ENCODE measurements at places on chromosomes 11 and 22. TPM values are rescaled to one million over a fixed set of nuclear protein-coding genes. Genes with fewer than 3 reads are reported as not detected.

GRCh38 chr22:23826510-23827350, 12.1 kb downstream of the DERL3 start:
- no peak for DNase-seq

DNA sequence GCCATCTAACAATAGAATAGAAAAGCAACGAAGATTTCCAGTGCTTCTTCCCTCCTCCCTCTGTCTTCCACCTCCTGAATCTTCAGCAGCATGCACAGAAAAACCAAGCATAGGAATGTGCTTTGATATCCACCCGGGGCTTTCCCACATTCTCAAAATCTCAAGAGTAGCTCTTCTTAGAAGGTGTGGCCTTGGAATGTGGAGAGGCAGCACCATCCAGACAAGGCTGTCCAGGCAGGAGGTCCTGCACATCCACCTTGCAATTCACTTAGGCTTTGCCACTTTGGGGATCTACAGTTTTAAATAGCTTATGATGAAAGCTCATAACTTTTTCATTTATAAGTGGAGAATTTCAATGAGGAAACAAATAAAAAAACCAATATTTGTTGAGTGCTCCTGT, 72.9 kb downstream of the KIRREL3 start:
- DNase-seq, result no peak

CTSW gene
- total RNA-seq, result 413 TPM

- DNase-seq, result no peak
These were observed 177.2 kb downstream of the CTTN start for GRCh38 chr11:70575396-70576060.

DNA sequence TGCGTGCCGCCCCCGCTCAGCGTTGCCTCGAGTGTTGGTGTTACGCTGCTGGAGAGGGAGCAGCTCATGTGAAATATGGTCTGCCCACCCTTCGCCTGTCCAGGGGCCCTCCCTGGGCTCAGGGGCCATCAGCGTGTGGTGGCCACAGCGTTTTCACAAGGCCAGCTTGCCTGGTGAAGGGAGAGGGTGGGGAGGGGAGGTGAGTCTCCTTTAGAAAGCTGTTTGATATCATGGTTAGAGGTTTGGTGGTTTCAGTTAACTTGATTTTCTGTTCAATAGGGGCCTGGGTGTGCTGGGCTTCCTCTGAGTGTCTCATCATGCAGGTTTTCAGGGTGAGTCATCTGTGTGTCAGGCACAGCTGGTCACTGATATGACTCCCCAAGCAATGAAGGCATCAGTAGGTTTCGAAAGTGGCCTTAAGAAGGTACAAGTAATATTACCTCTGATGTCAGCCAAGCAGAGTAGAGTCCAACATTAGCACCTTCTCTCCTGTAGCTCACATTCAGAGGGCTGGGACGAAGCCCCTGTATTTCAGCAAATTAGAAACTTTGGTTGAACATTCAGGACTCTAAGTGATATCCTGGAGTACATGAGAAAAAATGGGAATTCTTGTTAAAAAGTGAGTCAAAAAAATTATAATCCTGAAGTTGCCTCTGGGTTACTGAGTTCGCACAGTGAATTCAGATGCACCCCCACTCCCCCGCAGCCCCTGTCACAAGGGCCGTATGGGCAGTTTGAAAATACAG, 172.5 kb downstream of the TBC1D22A start:
- DNase-seq, result peak; percentile 26

PKDREJ gene
- total RNA-seq, result not detected

DCHS1 gene
- total RNA-seq, result 0.29 TPM

PIK3IP1 gene
- 16.1 TPM for total RNA-seq

DNA sequence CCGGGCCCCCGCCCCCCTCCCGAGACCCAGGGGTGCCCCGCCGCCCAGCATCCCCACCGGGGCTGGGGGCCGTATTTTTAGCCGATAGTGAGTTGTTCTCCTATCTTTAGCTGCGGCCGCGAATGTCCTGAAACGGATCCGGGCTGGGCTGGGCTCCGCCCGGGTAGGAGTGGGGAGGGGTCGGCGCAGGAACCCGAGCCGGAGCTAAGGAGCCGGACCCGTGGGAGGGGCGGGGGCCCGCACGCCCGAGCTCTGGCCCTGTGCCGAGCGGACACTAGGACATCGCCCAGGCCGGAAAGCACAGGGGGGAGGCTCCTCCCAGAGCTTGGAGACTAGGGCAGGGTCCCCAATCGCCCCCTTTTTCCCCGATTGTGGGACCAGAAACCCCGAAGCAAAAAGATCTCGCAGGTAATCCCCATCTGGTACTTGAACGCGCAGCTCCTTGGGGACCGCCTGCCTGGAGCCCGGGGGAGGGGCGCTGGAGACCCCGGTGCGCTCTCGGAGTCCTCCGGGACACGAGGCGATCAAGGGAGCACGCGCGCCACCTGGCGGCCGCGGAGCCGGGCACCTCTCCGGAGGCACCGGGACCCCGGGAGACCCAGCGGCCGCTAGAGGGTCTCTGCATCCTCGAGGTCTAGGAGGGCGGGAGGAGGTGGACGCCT, 669 bp downstream of the CDC42EP2 start:
- peak; percentile 83 for DNase-seq

GRCh38 chr22:50257451-50258360, 3.8 kb downstream of the MAPK12 start:
- DNase-seq, result no peak

TEX12 gene
- total RNA-seq, result not detected

DNA sequence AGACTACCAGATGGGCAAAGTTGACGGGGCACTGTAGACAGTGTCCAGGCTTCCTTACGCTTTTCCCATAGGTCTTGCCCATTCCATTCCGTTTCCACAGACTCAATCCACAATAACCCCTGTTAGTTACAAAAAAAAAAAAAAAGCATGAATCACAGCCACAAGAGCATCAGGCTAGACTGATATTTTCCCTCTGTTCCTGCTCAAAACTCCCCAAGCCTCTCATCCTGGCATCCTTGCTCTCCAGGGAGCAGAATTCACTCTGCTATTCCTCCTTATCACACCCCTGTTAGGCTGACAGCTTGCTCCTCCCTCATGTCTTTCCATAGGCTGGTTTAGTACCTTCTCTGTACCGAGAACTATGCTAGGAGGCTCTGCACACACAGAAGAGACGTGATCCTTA, 42.2 kb downstream of the TMEM123 start:
- no peak for DNase-seq

DNA sequence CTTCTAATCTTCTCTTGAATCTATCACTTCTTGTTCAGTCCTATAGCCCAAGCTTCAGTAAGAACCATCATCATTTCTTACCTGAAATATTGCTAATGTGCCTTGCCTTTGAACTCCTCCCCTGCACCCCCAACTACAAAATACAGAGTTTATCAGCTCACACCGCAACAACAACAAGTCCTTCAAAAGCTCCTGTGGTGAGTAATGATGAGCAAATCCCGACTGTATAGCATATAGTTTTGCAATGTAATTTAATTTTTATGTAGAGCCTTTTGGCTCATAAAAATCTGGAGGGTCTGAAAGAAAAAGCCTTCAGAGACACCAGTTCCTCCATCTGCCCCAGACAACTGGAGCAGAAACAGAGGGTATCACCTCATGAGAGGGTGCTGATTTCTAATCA, 124.7 kb downstream of the ARHGAP32 start:
- no peak for DNase-seq

GRCh38 chr11:47413908-47414684, 5.7 kb downstream of the SLC39A13 start:
- DNase-seq, result no peak

HEPHL1 gene
- total RNA-seq, result not detected

DNA sequence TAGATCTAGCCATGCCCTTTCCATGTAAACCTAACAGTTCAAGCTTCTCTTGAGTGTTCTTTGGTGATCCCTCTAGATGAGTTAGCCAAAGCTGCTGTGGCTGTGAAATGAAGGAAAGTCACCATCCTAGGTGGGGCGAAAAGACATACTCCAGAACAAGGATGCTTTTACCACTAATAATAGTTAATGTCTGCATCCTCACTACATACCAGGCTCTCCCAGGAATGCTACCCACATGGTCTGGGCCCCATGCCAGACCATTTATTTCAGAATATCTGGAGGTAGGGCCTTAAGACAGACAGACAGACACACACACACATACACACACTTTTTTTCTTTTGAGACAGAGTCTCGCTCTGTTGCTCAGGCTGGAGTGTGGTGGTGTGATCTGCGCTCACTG, 14.7 kb downstream of the ABTB2 start:
- no peak for DNase-seq

- no peak for DNase-seq
These were observed 569.0 kb upstream of the B3GAT1 start for GRCh38 chr11:134980819-134981710.

DNA sequence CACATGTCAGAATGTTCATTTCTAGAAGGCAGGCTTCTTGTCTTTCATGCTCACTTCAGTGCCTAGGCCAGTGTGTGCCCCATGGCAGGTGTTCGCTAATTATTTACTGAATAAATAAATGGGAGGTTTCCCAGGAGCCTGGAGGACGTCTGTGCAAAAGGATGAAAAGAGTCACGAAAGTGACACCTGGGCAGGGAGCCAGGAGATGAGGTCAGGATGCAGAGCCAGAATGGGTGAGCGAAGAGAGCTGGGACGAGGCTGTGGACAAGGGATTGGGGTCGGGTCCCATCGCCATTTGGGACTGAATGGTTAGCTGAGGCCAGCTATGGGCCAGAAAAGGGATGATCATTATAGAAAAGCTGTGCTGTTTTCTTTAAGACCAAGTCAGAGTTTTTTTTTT, 560.4 kb downstream of the TBC1D22A start:
- DNase-seq, result no peak

DNA sequence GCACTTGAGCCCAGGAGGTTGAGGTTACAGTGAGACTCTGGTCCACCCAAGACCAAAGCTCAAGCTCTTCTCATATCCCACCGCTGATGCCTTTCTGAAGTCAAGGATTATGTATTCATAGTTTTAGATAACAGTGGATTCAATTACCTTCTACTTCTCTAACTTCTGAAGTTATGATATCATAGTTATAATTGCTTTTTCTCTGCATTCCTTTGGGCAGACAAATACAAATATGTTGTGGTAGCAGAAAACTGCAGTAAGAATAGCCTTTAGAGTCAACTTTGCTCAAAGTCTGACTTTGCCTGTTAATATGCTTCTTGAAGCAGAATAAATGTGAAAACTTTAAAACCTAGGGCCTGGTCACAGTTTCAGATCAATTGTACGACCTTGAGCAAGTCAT, 94.4 kb downstream of the LUZP2 start:
- DNase-seq, result no peak

DNA sequence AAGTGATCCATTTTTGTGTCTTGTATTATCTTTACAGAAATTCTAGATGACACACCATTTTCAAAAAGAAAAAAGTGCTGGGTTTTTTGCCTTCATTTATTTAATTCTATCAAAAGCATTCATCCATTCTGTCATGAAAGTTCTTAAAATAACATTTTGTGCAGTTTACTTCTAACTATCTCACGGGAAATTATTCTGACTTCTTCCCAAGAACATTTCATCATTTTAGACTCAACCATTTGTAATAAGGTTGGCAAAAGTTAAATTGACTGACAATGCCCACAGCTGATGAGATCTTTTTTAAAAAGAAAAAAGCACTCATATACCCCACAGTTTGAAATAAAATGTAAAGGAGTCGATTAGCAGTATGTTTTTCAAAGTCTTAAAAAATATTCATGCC, 68.5 kb downstream of the SBF2 start:
- DNase-seq, result no peak

GRCh38 chr11:133164986-133165385, 367.3 kb downstream of the OPCML start:
- no peak for DNase-seq

DNA sequence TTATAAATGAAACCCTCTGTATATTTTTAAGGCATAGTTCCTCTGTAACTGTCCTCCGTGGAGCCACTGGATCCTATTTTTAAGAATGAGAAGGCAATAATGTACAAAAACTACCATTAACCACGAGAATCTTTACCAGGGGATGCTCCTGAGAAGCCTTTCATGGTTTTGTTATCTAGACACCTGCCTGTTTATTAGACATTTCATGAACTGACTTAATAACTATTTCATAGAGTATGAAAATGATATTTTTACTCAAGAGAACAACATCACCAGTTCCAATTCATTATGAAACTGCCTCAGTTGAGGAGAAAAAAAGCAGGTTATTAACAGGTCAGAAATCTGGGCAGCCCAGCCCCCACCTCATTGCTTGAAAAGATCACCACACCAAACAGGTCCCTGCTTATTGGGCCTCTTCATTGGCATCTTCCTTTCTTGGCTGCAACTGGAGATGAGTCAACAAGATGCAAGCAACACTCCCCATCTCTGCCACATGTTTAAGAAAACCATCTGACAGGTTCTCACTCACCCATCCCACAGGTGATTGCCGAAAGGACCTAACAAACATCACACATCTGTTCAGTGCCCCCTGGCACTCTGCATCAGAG, 27.8 kb downstream of the ETS1 start:
- DNase-seq, result no peak

DNA sequence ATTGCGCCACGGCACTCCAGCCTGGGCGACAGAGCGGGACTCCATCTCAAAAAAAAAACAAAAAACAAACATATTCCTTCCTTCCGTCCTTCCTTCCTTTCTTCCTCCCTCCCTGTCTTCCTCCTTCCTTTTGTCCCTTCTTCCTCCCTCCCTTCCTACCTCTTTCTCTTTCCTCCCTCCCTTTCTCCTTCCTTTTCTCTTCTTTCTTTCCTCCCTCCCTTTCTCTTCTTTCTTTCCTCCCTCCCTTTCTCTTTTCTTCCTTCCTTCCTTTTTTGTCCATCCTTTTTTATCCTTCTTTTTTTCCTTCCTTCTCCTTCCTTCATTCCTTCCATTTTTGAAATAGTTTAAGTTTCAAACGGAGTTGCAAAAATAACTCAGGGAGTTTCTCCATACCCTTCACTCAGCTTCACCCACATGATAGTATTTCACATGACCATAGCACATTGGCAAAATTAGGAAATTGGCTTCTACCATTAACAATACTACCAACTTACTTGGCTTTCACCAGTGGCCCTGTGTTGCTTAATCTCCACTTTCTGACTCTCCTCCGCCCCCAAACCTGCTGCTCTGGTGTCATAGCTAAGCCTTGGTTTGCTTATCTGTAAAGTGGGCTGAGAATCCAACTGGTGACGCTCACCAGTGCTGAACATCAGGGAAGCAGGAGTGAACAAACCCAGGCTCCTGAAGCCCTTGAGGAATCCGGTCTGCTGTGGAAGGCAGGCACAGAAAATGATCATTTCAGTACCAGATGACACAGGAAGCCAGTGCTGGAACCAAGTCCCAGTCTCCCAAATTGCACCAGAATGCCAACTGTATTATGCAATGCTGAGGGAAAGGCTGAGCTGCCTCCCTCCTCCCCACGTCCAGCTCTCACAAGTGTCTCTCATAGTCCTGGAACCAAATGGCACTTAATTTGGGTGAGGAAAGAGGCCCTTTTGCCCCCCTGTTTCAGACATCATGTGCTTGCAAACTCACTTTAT, 17.2 kb upstream of the CRYBB3 start:
- DNase-seq, result no peak

- DNase-seq, result no peak
These were observed 1054.7 kb upstream of the CNTN5 start for GRCh38 chr11:97965849-97966646.

- no peak for DNase-seq
These were observed 178.2 kb upstream of the TMEM45B start for GRCh38 chr11:129637473-129637872.

KDELR3 gene
- 1.0 TPM for total RNA-seq

GRCh38 chr11:30889143-30889794, 303.1 kb upstream of the MPPED2 start:
- DNase-seq, result no peak

CRYBB3 gene
- total RNA-seq, result not detected

TBX10 gene
- total RNA-seq, result not detected

- no peak for DNase-seq
These were observed 166.3 kb upstream of the NAV2 start for GRCh38 chr11:19546325-19546724.

Measured in activated CD8-positive, alpha-beta T cell treated with anti-CD3 and anti-CD28 coated beads, Interleukin-2, amount 10 ng/mL, durations not matched to agents 7 days and 5 days (primary cell).